ENCODE measurements at places on chromosomes 3 and 15.

- no peak for DNase-seq
Measured at GRCh38 chr3:32820971-32821685, 3.3 kb downstream of the TRIM71 start.

DNA sequence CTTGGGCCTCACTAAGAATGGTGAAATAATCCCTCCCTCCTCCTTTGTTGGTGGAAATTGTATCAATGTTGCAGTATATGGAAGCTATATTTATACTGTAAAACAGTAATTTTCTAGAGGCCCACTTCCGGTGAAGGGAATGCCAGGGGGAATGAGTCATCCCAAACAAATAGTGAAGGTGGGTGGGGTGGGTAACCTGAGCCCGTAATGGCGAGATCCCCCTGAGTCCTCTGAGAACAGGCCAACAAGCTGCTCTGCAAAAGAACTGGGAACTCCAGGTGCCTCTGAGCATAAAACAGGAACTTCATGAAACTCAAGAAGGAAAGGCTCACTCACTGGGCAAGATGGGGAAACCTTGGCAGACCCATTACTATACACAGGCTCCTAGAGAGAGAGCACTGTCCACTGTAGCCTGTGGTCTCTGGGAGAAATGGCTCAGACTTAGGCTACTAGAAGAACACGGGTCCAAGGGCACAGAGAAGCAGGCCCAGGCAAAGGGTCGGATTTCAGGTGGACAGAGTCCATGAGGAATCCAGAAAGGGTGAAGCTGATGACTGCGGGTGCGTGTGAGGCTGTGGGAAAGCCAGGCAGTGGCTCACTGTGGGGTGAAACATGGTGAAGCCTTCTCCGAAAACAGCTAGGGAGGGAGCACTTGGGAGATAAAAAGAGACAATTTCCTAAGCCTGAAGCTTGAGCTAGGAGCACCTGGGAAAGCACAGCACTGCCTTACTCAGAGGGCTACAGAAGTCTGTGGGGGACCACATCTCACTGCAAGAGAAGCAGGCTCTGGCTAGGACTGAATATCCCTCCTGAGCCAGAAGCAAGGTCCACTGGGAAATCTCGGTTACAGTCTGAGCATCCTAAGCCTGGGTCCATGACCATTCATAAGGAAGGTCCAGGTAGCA, 19.8 kb downstream of the LARP6 start:
- DNase-seq: no peak

GRCh38 chr3:51686512-51687215, 15.6 kb downstream of the TEX264 start:
- DNase-seq: peak; percentile 77

- no peak for DNase-seq
Measured at GRCh38 chr3:23422517-23422851, 219.4 kb downstream of the UBE2E2 start.

GRCh38 chr3:5709714-5710113, 522.2 kb downstream of the EDEM1 start:
- DNase-seq: no peak

DNA sequence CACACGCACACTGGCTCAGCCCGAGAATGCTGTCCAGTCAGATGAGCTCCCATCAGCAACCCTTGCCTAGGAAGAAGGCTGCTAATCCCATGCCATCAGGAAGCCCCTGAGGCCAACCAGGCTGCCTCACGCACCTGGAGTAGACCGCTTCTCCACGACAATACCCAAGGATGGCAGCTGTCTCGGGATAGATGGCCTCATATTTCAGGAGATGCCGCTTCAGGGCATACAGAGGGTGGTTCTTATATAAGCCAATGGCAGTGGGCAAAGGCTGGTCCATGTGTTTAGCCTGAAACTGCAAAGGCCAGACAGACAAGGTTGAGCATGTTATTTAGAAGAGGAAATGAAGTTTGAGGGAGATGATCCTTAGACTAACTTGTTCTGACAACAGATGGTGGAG, 22.2 kb downstream of the XPC start:
- DNase-seq: no peak

GRCh38 chr3:129936757-129937156, 37.8 kb upstream of the TRH start:
- no peak for DNase-seq

GRCh38 chr3:3200632-3201212, 21.2 kb upstream of the CRBN start:
- DNase-seq: no peak

GRCh38 chr3:53113293-53114010, 16.8 kb downstream of the RFT1 start:
- no peak for DNase-seq

DNA sequence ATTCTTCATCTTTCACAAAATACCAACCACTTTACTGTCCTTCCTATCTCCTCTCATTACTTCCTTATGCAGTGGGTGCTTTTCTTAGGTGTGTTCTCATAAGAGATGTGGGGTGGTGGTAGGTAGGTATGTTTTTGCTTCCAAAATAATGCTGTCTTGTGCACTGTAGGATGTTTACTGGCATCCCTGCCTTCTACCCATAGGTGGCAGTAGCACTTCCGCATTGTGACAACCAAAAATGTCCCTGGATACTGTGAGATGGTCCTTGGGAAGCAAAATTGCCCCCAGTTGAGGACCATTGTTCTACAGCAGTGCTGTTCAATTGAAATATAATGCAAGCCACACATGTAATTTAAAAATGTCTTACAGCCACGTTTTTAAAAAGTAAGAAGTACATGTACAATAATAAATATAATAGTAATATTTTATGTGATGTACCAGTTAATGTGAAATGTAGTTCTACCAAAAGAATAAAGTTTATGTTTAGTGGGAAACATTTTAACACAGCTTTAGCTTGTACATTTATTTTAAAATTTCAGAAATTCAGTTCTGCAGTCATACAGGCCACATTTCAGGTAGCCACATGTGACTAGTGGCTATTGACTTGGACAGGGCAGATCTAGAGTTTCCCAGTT, 75.2 kb downstream of the NEO1 start:
- no peak for DNase-seq

DNA sequence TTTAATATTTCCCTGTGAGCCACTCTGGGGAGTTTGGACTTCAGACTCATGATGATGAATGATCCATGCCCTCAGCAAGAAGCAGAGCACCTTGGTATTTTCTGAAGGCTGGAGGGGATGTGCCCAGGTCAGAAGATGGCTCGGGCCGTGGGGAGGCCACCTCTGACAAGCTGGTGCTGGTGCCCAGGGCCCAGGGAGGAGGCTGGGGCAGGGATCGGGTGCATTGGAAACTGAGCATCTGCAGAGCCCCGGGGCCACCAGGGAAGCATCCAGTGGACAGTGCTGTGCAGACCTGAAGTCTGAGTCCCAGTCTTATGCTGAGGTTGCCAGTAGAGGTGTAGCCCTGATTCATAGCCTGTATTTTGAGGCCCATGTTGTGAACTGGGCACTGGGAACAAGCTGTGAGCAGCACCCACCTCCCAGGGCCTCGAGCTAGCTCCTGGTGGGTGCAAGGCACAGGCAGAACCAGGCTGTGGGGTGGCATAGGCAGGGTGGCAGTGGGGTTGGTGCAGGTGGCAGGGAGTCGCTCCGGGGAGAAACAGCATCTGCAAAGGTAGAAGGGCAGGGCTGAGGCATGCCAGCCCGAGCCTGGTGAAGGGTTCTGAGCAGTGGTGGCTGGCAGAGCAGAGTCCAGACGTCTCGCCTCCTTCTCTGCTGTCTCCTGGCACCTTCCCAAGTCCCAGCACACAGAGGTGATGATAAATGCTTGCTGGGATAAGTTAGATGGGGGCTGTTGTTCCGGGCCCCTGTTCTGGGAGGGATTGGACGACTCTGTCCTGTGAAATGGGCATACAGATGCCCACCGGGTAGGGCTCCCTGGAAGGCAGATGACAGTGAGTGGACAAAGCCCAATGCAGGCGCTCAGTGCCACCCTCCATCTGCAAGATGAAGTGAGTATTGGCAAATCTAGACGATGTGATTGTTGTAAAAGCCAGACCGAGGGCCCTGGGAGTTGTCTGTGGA, 10.6 kb downstream of the DNAJB8 start:
- no peak for DNase-seq

DNA sequence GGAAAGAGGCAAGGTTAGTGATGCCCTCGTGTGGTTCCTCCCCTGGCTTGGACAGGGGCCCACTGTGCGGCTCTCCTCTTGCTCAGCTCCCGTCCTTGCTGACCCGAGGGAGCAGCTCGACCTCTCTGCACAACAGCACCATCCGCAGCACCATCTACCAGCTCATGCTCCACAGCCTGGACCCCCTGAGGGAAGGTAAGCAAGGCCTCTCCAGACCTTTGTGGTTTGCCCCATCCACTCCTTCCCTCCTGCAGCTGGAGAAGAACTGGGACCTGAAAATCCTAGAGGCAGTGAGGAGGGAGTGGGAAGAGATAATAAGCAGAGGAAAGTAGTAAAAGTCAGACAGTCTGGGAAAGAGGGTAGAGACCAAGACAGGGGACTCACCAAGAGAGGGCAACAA, 17.8 kb downstream of the SLC24A1 start:
- DNase-seq: no peak

- DNase-seq: no peak
Measured at GRCh38 chr3:128296469-128297251, 143.4 kb downstream of the EEFSEC start.

DNA sequence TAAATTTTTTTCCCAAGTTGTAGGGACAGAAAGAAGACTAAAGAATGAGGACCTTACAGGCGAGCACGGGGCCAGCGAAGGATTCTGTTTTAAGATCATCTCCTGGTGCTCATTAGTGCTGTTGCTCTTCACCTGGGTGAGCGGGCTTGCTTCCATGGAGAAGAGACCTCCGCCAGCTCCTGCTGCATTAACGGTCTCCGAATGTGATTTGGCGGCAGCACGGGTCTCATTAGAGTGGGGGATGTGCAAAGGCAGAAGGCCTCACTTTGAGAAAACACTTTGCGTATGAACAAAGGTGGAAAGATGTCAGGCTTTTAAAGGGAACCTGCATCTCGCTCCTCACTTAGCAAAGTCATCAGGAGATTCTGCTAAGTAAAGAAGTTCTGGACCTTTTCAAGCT, 753.4 kb upstream of the CFAP20DC start:
- DNase-seq: no peak

GRCh38 chr3:149473357-149474249, 894 bp upstream of the TM4SF4 start:
- no peak for DNase-seq

DNA sequence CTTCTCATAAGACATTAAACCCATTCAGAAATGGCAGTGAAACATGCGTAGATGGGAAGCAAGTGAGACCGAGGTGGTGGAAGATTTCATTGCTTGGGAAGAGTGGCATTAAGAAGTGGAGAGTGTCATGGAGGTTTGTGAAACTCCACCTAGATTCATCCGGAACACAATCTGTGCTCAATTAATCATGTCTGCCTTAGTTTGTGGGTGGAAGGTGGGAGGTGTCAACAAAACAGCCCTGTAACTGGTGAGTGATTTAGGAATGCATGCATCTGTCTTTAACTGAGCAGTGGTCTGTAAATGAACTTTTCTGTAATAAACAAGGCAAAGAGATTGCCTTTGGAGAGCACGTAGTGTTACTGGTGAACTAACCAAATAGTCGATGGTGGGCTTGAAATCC, 113.7 kb downstream of the WNT5A start:
- DNase-seq: no peak

GRCh38 chr3:72661115-72661457, 187.2 kb downstream of the SHQ1 start:
- no peak for DNase-seq

DNA sequence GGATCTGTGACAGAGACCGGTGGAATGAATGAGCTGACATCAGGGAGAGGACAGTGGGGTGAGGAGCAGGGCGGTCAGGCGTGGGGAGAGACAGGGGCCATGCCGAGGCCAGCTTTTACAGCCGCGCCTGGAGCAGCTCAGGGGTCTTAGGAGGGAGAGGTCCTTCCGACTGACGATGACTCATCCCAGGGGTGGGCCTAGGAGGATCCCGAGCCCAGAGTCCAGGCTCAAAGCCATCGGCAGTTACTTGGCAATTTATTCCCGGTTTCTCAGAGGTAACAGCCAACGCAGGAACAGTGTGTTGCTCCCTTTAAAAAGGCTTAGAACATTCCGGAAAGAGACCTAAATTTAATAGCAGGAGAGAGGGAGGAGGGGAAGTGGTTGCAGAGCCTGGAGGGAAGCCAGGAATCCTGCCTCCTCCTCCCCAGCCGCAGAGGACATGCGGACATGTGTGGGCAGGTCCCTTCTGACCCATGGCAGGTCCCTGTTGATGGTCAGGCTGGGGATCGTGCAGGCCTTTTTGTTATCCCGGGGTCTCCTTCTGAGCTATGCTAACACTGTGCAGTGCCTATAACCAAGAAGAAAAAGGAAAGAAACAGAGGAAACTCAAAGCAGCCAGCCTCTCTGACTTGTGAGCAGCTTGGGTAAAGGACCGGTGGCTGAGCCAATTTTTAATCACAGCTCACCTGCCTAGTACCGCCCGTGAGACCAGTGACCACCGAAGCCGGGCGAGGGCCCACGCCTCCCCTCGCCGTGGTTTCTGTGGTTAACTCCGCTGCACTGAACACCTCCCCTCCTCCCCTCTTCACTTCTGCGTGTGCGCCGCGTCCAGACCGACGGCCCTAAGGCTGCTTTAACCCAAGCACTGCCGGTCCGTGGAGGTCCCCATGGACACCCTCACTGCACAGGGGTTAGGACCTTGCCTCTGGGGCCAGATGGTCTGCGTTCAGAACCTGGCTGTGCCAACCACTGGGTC, 392.4 kb upstream of the PROK2 start:
- DNase-seq: peak; percentile 7

DNA sequence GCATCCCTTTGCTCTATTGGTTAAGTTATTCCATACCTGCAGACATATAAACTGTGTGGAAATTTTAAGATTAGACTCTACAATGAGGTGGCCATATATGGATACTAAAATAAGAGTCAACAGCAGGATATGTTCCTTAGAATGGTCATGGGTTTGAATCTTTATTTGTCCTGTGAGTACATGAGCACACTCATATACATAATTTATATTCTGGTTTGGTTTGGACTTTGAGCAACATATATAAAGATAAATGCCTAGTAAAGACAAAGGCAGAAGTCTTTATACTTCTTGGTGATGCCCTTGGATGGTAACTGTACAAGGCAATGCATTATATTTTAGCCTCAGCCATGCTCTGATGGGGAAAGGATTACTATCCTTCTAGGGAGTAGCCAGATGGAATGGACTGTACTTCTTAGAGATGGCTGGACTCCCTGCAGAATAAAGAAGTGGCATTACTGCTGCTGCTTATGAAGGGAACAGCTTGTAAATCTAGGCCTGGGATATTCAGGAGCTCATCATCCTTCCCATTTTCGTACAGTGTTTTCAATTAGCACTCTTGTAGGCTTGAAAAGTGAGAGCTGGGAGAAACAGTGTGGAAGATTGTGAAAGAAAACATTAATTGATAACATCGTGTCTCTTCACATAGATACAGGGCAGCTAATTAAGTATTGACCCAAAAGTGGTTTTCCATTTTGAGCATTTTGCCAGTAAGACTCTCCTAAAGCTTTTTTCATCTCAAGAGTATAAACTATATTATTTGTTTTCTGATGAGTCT, 60.4 kb downstream of the HMG20A start:
- no peak for DNase-seq

DNA sequence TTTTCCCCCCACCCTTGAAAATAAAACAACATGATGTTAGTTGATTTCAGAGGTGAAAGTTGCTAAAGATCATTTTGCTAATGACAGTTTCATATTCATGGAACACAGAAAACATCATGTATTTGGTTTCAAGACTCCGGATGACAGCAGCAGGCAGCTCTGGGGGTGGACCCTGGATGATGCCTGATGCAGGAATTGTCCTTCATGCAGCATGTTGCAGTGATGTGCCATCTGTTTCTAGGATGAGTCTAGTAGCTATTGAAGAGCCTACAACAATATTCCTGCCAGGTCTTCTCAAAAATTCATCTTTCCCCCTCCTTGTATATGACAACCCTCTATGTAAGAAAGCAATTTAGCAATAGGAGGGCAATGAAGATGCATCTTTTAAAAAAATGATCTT, 108.3 kb downstream of the SV2B start:
- no peak for DNase-seq

GRCh38 chr3:8987226-8987625, 24.0 kb upstream of the RAD18 start:
- no peak for DNase-seq
